AG09309 (cell line): ENCODE measurements at places on chromosomes 7 and 10.

DNA sequence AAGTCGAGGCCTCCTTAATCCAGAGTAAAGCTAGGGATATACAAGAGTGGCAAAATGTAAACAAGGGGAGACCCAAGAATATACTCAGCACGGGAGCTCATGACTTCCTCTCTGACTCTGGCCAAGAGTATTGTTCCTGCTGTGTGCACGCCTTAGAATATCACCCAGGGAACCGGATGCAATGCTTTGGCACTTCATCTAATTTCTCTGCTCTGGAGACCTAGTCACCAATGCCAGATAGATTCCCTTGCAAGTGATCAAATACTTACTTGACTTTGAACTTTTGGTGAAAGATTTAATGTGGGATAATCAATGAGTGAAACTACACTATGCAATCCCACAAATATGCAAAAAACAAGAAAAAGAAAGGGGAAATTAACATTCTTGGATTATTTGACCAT lies 695.5 kb downstream of the INHBA start:
- no peak for DNase-seq

DNA sequence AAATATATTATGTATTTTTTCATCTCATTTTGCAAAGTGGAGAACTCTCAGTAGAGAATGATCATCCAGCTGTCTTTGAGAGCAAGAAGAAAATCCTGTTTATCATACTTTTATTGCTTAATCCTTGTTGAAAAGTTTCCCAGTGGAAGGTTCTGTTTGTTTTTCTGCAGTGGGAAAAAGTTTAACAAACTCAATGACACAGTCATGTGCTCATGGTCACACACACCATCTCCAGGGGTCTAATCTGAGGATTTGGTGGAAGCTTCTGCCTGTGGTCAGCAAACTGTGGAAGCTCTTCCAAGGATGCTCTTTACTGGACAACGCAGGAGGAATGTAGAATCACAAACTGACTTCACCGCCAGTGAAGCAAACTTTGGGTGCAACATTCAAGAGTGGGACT lies 1003.9 kb downstream of the SORCS3 start:
- no peak for DNase-seq

DNA sequence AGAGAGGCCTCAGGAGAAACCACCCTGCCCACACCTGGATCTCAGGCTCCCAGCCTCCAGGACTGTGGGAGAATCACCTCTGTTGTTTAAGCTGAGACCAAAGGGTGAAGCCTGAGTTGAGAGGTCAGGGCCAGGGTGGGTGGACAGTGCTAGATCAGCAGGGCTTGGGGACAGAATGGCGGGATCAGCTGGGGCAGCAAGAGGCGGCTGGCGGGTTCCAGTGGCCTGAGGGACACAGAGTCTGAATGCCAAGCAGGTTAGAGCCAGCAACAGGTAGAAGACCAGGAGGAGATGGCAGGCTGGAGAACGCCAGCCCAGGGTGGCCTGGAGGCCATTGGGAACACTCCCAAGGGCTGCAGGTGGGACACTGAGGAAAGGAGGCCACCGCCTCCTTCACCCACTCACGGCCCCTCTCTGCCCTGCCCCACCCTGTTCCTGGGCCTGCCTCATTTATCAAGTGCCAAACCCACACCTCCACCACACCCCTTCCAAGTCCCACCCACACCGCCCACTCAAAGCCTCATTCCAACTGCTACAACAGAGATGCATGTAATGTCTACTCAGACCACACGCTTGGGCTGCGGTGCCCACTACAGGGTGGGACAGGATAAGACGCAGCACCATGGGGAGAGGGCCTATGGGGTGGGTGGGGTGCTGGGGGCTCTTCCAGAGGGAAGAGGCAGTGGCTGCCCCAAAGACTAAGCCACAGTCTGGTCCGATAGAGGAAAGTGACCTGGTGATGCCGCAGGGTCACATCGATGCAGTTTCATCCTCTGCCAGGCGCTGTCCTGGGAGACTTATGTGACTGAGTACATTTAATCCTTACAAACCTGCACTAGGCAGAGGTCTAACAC lies 173.9 kb downstream of the TNS3 start:
- no peak for DNase-seq

DNA sequence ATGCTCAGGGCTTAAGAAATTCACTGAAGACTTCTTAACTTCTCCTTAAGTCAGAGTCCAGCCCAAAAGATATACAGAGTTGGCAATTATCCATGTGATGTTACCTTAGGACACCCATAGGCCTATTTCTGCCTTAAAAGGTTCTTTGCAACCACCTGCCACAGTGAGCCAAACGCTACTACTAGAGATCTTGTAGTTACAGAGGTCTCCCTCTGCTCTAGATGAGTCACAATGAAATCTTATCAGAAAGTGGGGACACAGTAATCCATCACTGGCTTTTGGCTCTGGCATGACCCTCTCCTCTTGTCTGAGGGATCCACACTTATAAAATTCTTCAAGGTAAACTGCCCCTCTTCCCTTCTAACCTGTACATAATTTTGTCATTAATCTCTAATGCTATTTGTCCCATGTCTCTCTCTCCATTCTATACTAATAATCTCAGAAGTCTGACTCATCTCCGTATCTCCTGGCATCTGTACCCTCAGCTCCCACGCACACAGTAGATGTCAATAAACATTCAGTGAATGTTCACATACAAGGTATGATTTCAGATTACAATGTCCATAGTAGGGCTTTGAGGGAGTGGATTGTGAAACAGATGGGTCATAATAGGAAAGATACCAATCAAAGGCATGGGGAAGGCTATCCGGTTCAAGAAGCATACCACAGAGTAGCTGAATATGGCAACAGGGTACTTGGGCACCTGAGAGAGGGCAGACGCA lies 112.1 kb downstream of the SGMS1 start:
- no peak for DNase-seq

- DNase-seq = no peak
These were observed 21.6 kb upstream of the PPA1 start for GRCh38 chr10:70254778-70255328.

DNA sequence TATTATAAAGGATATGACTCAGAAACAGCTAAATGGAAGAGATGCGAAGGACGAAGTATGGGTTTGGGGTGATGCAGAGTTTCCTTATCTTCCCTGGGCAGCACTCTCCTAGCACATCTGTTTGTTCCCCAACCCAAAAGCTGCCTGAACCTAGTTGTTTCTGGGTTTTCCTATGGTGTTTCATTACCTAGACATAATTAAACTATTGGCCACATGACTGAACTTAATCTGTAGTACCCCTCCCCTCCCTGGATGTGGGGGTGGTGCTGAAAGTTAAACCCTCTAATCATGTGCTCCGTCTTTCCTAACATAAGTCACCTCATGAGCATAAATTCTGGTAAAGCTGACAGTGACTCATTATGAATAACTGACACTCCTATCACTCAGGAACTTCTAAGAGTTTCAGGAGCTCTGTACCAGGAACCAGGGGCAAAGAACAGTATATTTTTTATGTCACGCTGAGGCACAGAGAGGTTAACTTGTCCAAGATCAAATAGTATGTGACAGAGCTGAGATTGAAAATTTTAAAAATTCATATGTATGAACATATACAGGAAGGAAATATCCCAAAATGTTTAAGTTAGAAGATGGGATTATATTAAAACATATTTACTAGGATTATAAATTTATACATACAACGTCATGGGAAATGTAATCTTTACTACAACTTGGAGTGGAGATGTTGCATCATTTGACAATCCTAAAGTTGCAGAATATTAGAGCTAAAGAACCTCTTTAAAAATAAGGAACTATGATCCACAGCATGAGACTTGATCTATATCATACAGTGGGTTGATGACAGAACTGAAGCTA lies 4.8 kb downstream of the STRIP2 start:
- DNase-seq = no peak
